SHP77 treated with DMSO at 0.1 percent for 48 hours (cell line): ENCODE measurements at places on chromosomes 2 and 18.

- DNase-seq = no peak
Observed at GRCh38 chr2:182324665-182325064, 102.2 kb downstream of the PDE1A start.

DNA sequence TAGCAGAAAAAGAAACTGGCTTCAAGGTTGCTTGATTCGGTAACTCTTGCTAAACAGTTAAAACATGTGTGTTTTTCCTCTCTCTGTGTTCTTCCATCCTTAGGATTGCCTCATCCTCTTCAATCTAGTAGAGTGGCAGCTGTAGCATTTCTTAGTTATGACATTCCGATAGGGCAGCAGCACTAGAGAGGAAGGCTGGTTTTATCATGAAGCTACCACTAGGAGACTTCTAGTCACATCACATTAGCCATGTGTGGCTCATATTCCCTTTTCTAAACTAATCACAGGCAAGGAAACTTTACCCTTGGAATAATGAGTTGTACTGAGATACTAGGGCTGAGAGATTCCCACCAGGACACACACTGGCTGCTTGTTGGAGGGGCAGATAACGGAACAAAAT, 187.6 kb downstream of the DOK6 start:
- no peak for DNase-seq

GRCh38 chr2:216473187-216473586, 25.5 kb upstream of the RPL37A start:
- DNase-seq = no peak

- peak; percentile 14 for DNase-seq
Observed at GRCh38 chr2:129233751-129234406, 745.6 kb upstream of the RAB6C start.

GRCh38 chr2:239581352-239581901, 180.6 kb upstream of the HDAC4 start:
- no peak for DNase-seq

DNA sequence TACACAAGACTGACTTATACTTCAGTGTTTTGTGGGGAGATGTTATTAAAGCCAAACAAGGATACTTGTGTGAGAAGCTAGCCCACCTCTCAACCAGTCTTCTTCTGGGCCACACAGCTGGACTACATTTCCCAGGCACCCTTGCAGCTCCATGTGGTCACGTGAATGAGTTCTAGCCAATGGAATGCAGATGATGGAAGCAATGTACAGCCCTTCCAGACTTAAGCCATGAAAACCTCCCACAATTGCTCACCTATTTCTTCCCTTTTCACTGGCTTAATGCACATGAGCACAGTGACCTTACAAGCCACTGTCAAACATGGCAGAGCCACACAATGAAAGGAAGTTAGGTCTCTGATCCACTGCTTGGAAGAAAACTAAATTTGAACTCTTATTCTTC, 20.4 kb upstream of the FEZ2 start:
- no peak for DNase-seq

DNA sequence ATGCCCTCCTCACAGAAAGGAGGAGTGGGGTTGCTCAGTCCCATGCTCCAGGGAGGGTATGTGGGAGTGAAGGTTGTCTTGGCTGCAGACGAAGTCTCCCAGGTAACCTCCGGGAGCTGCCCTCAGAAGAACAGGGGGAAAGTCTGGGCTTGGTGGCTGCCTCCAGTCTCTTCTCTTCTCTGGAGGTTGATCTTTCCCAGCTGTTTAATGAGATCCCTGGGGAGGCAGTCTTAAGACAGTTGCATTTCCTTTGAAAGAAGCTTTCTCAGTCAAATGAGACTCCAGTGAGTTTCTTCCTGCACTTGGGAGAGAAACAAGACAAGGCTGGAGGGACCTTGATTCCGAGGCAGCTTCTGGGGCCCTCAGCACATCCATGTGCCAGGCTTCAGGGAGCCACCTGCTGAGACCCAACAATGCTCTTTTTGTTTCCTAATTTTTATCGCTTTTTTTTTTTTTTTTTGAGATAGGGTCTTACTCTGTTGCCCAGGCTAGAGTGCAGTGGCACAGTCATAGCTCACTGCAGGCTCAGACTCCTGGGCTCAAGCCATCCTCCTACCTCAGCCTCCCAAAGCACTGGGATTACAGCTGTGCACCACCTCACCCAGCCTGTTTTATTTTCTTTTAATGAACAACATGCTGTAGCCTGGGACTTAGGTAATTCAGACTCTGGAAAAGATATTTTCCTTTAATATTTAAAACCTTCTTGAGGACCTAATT, 71.7 kb upstream of the TPO start:
- DNase-seq = no peak

- no peak for DNase-seq
Observed at GRCh38 chr2:183232161-183232865, 108.1 kb downstream of the NUP35 start.

DNA sequence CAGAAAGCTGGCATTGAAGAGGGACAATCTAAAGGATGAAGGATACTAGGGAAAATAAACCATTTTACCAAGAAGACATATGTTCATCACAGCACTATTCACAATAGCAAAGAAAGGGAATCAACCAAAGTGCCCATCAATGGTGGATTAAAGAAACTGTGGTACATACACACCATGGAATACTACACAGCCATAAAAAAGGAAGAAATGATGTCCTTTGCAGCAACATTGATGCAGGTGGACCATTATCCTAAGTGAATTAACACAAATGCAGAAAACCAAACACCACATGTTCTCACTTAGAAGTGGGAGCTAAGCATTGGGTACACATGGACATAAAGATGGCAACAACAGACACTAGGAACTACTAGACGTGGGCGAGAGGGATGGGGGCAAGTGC, 7.2 kb upstream of the MFF start:
- no peak for DNase-seq

DNA sequence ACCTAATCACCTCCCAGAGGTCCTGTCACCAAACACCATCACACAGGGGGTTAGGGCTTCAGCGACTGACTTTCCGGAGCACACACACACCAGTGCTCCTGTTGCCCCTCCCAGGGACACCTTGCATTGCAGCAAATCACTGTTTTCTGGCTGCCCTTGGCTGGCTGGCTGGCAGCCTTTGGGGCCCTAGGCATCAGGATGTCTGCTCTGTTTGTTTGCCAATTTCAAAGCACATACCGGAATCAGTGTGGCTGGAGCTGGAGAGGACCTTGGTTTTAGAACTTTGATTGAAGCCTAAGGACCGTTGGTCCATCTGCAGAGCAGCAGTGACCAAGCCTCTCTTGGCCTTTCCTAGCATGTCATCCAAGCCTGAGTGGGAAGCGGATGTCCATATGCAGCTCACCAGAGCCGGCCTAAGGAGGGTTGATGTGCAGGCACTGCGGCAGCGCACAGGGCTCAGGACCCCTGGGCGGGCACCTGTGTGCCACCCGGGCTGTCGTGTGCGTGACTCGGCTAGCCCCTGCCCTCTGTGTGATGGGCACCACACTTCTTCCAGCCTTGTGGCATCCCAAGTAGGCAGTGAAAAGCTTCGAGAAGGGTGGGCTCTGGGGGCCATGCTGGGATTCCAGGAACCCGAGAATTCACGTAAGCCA, 62.1 kb downstream of the GBX2 start:
- DNase-seq = no peak

DNA sequence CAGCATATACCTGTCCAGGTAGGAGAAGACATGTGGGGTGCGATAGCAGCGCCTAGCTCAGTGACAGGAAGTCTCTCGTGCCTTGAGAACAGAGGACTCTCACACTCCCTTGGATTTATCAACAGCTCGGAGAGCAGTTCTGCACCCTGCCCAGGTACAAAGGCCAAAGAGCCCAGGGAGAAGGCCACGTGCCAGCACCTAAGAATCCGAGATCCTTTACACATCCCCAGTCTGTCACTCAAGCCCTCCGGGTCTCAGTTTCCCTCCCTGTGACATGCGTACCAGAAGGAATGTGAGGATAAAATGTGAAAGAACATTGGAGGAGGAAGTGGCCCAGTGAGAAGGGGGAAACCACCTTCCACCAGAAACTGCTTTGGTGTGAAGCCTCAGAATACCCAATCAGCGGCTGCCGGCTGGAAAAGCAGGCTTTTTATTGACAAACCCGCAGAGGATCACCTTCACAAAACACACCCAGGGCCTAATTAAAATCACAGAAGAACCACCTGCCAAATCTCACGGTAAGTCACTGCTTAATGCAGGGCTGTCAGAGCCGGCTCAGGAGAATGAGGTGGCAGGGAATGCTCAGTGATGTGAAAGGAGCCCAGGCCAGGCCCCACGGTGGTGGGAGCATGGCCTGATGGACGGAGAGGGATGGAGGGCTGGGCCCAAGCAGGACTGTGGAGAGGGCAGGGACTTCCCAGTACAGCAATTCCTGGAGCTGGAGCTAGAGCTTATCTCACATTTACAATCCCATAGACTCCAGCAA, 66.3 kb downstream of the MYO5B start:
- no peak for DNase-seq

DNA sequence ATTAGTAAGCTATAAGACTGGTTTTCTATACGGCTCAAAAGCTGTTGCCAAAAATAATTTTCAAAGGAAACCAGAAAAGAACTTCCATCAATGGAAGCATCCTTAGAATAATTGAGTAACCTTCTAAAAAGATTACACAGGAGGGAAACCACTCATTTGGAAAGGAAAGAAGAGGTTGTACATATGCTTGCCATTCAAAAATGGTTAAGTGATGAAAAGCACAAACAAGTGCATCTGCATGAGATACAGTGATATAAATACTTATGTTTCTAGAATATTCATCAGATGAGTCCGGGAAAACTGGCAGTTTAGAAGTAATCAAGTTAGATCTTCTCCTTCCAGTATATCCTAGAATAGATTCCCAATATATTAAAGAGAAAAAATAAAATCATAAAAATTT, 20.1 kb upstream of the SMAD2 start:
- no peak for DNase-seq

GRCh38 chr2:24832521-24832920, 39.3 kb downstream of the CENPO start:
- DNase-seq = no peak

DNA sequence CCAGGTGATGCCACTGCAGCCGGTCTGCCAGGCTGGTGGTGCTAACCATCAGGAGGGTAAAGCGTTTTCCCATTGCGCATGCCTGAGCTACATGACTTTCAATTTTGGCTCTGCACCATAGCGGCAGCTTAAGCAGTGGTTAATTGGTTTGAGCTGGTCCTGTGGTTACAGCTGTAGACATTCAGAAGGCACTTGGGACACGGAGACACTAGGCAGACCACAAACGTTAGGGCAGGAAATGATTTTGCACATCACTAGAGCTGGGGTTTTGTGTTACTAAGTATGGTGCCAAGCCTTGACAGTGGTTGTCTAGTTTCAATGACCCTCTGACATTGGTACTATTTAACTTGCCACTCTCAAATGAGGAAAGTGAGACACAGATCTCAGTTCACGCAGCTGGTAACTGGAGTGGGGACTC, 28.9 kb upstream of the CNOT11 start:
- no peak for DNase-seq

DNA sequence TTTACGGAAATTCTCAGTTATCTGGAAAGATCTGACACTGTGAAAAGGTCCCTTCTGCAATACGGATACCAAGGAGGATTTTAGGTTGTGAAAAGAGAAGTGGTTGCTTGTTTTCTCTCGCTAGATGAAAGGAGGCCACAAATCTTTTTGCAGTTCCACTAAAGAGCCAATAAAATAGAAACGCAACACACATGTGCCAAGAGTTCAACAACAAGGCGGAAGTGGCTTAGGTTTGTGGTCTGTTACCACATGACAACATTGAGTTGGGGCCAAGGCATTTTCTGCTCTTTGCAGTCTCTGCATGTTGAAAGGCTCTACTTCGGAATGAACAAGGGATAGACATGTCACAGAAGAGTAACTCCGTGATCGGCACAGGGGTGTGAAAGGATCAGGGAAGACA, 115.7 kb upstream of the OSR1 start:
- DNase-seq = no peak

DNA sequence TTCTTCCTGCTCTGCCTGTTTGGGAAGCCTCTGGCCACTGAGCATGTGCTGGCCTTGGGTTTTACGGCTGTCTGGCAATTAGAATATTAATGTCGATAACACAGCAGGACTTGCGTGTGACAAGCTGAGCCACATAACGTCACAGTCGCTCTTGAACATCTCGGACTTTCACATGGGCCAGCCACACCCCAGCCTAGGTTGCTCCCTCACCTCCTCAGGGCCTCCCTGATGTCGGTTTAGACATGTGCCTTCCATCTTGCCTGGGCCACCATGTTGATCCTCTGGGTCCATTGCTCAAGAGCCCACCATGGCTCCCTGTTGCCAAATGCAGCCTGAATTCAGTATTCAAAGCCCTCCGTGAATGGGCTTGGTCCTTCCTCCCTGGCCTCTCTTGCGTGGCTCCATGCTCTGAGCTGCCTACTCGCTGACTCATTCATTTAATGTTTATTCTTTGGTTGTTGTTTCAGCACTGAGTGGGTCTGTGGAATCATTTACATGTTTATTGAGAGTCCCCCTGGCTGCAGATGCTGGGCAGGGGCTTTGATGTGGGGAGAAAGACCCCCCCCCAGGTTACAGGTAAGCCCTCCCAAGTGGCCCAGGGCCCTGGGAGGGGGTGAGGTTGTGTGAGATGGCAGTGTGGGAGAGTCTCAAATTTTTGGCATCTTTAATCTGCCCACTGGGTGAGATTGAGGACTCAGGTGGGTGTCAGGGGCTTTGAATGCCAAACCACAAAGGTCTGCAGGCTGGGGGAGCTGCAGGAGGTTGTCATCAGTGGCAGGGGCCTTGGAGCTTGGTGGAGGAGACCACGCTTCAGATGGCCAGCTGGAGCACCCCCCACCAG, 62.0 kb downstream of the ODC1 start:
- no peak for DNase-seq

DNA sequence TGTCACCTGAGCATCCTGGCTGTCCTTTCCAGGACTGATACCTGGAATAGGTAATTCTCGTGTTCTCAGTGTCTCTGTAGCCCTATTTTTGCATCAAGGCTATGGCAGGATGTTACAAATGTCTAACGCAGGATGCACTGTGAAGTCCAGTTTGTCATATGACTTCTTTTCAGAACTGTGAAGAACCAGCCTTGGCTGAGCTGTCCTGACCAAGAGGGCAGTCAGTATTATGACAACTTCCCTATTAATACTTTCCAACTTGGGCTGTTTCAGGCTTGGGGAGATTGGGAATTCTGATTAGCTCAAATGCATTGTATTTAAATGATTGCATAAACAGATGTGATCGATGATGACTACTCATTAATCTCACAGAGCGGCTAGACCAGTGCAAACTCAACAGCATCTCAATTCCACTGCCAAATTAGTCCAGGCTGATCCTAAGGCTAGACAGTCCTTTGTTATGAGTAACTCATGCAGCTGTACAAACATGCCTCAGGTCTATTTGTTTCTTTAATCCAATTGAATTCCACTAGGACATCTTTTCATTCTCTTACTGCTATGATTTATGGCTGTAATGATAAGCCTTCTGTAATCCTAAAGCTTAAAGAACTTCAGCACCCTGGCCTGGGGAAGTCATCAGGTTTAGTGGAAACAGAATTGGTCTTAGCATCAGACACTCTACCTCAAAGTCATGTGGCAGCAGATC, 331.6 kb downstream of the KCNS3 start:
- peak; percentile 39 for DNase-seq

GRCh38 chr18:39198376-39198775, 1632.8 kb upstream of the CELF4 start:
- no peak for DNase-seq

GRCh38 chr2:143632751-143633374, 503.6 kb downstream of the ARHGAP15 start:
- DNase-seq = peak; percentile 50
